ENCODE measurements at places on chromosomes 3 and 15. TPM values are rescaled to one million over a fixed set of nuclear protein-coding genes. Genes with fewer than 3 reads are reported as not detected.

DNA sequence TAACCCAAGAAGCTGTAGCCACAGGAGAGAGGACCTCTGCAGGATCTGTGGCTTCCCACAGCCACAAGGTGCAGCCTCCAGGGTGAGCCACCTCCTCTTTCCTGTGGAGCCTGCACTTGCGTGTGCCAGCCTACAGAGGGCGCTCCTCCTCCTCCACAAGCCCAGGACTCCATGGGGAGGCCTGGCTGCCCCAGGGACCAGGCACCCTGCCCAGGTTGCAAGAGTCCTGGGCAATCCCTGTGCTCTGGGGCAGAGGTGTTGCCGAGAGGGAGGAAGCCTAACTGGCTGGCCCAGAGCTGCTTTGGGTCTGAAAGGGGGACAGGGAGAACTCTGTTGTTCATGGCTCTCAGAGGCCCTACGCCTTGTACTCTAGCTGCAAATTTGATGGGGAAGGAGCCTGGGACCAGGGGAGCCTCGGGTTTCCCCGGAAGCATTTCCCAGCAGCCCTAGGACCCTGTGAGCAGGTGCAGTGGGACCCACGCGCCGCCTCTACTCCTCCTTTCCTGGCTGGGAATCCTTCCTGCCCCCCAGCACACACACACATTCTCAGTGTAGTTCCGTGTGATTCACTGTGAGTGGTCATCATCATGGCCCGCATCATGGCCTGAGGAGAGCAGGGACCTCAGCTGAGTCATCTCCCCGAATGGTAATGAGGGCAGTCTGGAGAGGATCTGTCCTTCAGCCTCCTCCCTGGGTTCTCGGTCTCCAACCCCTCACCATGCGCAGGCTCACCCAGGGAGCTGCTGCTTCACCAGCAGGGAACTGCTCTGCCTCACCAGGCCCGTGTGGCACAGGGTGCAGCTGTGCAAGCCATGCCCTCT, 24.3 kb downstream of the TBC1D21 start:
- no peak for DNase-seq

DNA sequence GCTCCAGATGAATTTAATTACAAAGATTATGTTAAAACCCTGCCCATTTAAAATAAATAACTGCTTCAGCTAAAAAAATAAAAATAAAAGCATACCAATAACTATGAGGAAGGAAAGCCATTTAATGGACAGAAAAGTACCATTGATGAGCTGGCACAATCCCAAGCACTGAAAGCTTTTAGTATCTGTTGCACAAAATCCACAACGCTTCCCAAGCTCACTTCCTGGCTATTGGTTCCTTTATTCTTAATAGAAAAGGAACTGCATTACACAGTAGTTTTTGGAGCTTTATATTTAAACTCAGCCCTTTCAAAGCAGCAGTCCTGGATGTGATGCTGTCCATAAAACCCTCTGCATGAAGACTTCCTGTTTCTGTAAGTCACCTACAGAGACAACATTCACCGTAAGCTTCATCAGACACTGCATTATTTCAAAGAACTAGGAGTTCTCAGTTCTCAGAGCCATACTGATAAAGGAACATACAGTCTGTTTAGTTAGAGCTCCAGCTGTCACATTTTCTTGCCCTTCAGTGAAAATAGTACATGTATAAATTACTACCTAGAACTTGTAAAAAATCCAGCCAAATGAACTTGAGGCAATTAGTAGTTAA, 81.5 kb downstream of the CSNK1G1 start:
- no peak for DNase-seq

DNA sequence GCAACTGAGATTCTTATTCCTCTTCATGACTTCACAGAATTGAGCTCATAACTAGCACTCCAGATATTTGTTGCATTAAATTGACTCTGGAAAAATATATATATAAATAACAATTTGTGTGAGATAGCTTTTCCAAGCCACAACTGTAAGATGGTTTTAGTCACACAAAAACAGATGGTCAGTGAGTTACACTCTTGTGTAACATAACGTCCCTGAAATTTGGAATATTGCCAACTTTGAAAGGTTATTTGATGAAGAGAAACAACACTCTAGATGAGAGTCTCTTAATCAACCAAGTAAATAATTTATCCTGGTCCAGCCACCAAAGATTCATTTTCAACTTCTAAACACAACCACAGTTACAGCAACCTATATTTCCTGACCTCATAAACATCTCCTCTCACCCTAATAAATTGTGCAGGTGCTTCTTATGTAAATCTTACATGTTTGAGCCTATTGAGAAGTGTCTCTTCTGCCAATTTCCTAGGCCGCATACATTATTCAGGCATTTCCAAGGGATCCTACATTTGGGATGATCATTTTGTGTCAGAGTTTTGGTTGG, 84.9 kb upstream of the ACP3 start:
- no peak for DNase-seq

DNA sequence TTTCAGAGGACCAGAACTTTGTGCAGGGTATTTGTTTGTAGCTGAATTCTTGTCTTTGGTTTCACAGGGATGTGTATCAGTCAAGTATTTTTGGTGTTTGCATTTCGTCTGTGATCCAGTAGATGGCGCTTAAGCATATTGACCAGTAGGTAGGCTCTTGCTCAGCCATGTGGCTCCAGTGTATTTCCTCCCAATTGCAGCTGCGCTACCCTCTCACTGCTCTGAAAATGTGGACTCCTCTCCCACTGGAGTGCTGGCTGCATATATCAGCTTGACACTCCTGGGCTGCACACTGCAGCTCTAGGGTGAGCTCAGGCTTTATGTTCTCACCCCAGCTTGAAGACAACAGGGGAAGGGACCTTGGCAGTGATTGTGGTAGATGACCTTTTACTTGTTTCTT, 1264.3 kb upstream of the ALCAM start:
- DNase-seq = peak; percentile 33

Gene TRH
- 0.63 TPM for polyA plus RNA-seq

DNA sequence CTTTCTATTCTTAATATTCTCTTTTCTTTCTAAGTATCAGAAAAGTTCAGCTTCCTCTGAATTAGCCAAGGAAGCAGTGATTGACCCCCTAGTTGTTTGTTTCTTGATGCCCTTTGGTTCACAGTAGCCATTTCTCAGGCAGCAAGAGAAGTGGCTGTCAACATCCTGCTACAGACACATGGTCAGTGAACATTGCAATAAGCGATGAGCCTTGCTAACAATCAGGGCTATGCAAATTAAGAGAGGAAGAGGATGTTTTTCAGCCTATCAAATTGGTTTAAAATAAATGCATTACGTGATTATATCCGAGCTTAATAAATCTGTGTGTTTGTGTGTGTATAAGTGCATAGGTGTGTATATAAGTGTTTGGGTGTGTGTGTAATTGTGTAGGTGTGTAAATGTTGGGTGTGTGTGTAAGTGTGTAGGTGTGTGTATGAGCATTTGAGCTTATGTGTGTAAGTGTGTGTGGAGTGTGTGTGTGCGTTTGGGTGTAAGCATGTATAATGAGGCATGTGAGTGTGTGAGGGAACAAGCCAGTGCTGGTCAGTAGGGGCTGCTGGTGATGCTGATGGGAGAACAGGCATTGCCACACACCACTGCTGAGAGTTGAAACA, 78.1 kb upstream of the XCR1 start:
- DNase-seq = no peak

DNA sequence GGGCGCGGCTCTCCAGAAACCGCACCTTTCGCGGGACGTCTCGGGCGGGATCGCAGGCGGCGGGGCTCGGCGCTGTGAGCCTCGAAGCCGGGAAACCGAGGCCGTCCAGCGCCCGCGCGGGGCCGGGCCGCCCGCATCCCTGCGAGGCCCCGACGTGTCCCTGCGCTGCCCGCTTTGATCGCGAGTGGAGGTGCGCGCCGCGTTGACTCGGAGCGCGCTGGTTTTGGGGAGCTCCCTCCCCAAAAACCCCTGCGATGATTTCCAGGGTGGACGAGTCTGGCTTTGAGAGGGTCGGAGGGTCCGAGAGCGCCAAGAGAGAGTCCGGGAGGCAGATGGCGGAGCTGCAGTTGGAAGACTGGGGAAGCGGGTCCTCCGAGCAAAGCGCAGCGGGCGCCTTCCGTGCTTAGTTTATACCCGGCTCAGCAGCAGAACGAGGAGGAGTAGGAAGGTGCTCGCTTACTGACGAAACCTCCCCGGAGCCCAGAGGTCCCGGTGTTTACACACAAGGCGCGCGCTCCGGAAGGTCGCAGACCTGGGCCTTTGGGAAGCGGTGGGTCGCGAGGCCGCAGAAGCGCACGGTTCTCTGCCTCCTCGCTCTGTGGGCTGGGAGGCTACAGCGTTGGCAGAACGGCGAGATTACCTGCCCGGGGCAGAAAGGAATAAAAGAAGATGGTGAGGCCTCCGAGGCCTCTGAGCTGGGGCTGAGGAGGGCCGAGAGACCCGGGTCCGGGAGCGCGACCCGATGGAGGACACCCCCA, 687 bp downstream of the ALDH1A3 start:
- no peak for DNase-seq

GRCh38 chr15:101535170-101535902, 45.8 kb upstream of the PCSK6 start:
- no peak for DNase-seq

- DNase-seq = no peak
Measured at GRCh38 chr15:42721016-42721415, 15.9 kb downstream of the CDAN1 start.

- DNase-seq = no peak
Measured at GRCh38 chr3:122946185-122946584, 81.4 kb downstream of the SEMA5B start.

DNA sequence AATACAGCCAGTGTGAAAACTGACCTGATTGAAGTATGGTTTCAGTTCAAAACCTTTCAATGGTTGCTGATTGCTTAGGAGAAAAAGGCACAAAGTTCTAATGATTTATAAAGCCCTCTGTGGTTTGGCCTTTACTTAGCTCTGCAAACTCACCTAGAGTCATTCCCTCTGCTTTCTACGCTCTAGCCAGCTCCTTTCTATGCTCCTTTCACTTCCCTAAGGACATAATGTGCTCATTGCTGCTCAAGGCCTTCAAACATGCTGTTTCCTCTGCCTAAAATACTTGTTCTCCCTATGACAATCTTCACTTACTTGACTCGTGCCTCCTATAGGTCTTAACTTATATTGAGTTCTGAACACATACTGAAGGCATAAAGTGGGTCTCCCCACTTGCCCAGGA, 19.0 kb downstream of the RPL39L start:
- no peak for DNase-seq

DNA sequence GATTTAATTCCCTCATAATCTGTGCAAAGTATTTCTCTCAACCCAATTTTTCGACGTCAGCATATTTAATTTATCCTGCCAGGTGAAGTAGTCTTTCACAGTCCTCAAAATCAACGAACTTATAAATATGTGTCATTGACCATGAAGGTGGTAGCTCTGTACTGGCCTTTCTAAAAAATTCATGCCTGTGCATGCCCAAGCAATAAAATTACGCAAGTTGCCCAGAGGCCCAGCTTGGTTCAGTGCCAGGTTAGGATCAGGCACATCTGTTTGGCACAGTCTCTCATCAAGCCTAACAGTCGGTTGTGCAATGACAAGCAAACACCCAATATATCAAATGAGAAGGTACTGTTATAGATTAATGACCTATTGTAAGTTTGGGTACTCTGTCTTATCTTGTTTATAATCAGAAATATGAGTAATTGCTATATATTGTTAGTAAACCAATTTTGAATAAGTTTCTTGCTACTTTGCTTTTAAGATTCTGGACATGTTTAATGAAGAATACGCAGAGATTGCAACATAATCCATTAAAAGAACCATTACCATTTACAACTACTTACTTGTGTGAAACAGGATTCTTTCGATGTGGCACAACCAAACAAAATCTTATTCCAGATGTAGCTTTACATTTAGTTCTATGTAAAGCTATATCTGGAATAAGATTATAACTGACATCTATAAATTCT, 159.0 kb upstream of the IL12A start:
- DNase-seq = no peak

Gene TRIP4
- 48.0 TPM for polyA plus RNA-seq

DNA sequence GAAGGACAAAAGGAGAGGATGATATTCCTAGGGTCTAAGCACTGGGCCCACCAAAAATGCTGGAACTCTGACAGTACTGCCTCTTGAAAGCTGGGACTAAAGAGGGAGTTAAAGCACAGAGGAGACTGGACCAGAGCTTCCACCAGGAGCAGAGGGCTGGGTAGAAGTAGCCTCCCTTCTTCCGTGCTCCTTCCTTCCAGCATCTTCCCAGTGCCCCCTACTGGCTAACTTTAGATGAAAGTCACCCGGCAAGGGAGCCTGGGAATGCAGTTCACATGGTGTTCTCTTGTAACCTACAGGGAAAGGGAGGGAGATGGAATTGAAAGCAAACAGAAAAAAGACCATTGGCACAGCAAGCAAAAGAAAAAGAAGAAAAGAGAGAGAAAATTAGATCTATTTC, 106.1 kb upstream of the COL8A1 start:
- no peak for DNase-seq

Gene SYNPR
- not detected for polyA plus RNA-seq

DNA sequence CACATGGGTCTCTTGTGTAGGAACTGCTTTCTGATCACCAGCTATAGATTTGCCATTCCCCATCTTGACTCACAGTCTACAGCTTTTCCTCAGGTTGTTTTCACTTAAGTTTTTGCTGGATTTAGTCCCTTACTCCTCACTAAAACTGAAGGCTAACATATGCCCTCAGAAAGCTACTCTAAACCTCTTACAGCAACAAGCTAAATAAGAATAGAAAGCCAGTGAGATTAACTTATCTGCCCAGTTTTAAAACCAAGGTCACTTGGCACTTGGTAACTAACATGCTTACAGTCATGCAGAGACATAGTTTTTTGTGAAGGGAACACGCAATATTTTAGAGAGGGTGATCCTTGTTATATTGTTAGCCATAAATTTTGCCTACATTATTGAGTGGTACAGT, at the start of gene GUCA1C:
GUCA1C (minus strand) TSS at position 180 of the 400 bp plus-strand sequence; CDS start at position 63, 117 bp downstream.
- DNase-seq = no peak

Gene ATP2B2
- 1.2 TPM for polyA plus RNA-seq

DNA sequence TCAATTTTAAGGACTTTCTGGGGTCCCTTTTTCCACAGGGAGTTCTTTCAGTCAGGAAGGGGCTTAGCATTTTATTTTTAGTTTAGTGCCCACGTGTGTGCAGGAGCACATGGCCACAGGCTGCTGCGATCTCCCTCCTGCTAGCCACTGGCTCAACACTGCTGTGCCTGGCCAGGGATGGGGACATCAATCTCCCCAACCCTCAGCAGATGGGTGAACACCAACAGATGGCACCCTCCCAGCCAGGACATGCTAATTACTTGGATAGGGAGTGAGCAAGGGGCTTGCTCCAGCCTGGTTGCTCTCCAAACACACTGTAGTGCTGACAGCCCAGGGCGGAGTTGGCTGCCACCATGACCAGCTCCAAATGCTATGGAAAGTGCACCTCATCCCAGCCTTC, 7.4 kb upstream of the RIOX2 start:
- DNase-seq = no peak

DNA sequence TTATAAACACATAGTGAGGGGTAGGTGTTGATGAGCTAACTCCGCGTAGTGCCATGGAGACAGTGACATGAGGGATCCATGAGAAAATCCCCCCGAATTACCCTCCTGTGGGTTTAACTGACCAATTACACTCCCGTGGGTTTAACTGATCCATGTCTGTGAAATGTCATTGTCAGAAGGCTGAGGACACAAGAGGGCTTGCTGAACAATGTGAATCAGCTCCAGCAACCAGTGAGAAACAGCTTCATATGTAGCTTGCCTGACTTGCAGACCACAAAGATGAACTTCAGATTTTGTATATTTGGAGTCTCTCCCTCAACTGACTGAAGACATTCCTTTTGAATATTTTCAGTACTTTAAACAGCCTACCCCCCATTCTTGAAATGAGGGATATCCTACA, 144.9 kb downstream of the FBN1 start:
- no peak for DNase-seq
